Uterus (tissue), 4 donors: ENCODE measurements at places on chromosomes 16 and 17. TPM values are rescaled to one million over a fixed set of nuclear protein-coding genes. Genes with fewer than 3 reads are reported as not detected.

- DNase-seq: no peak
These were observed 27.3 kb downstream of the USP7 start for GRCh38 chr16:8936421-8936820.

DNA sequence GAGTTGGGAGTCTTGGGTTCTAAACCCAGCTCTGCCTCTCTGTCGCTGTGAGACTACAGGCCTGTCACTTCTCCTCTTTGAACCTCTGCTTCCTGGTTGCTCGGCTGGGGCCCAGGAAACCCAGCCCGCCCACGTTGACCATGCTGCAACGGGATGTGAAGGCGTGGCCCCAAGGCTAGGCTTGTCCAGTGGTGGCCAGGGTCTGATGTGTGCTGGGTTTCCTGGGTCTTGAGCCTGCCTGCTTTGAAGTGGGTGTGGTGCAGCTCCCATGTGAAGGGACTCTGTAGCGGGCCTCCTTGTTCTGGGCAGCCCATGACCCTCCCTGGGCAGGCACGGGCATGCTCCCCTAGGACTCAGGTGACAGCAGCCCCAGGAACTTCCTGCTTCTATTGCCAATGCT is 82.3 kb downstream of the SDR42E1 start:
- no peak for DNase-seq

DNA sequence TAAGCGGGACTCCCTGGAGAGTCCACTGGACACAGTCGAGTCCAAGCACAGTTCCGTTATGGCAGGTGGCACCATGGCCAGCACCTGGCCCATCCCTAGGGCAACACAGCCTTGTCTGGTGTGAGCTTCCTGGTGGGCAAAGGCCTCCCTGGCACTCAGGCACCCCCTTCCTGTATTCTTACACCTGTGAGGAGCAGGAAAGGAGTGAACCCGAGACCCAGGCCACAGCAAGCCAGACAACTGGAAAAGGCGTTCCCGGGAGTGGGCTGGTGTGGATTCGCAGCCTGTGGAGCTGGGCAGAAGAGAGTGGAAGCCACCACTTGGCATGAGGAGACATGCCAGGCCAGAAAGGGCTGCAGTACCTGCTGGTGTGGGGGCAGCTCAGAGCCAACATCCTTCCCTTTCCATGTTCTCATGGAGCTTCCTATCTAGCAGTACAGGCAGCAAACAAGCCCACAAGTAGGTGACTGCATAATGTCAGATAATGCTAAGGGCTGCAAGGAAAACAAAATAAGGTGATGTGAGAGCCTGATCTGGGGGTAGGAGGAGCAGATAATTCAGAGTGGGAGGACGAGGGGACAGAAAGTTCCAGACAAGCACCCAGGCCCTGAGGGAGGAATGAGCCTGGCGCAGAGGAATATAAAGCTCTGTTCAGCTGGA is 87.0 kb downstream of the GNAO1 start:
- no peak for DNase-seq

GRCh38 chr17:3692346-3692745 is 3.6 kb downstream of the P2RX5 start:
- no peak for DNase-seq

GRCh38 chr16:11497851-11498289 is 88.8 kb downstream of the LITAF start:
- DNase-seq: peak; percentile 57

GRCh38 chr17:4007346-4008081 is 43.3 kb upstream of the ATP2A3 start:
- no peak for DNase-seq

GRCh38 chr17:76239538-76240274 is 587 bp downstream of the RNF157 start:
- no peak for DNase-seq

- DNase-seq: no peak
These were observed 823 bp upstream of the ZNF469 start for GRCh38 chr16:88381820-88382451.

- no peak for DNase-seq
These were observed 5.3 kb downstream of the KRT28 start for GRCh38 chr17:40794466-40794865.

GRCh38 chr17:29246628-29247027 is at the start of gene CRYBA1:
Gene CRYBA1, plus strand, starts transcription at chr17:29246859. Its CDS starts 5 bp downstream, at chr17:29246864.
- no peak for DNase-seq

DNA sequence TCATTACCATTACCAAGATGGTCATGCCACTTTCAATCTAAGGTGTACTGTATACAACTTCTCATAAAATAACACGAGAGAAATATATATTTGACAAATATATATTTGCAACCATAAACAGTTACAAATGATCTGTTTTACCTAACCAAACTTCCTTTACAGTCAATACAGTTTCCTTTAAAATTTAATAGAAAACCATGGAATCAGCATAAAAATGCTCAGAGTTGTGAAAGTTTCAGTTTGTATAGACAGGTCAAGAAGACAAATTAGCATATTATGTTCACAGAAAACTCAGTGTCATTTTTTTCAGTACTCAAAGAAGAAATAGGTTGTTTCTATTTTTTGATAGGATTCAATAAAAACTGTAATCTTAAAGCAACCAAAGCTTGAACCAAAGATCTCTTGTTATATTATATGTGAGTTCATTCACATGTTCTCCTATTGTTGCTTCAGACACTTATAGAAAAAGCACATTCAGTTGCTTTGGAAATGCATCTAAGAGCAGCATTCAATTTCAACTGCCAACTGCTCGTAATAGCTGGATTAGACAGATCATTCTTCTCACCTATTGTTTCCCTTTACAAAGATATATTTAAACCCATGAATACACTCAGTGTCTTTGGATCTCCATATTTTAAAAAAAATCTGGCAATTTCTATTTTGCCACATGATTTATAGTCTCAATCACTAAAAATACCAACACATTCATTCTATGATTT is 15.1 kb downstream of the SSH2 start:
- no peak for DNase-seq

- no peak for DNase-seq
These were observed 16.8 kb upstream of the SUZ12 start for GRCh38 chr17:31919802-31920525.

DNA sequence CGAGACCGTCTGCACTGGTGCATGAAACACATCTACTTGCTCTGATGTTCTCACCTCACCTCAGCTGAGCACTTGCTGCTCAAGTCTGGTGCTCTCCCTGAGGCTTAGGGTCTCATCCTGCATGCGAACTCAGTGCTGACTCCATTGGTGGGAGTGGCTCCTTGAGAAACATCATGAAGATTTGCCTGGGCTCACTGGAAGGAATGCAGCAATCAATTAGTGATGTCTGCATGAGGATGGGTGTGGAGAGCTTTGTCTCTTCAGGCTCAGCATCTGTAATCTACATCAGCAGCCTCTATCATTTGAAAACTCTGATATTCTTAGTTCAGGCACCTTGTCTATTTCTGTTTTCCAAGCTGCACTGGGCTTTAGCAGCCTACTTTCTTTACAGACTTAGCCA is 204.4 kb downstream of the IRF8 start:
- DNase-seq: no peak

GCGR gene
- total RNA-seq: not detected

CHAD gene
- total RNA-seq: not detected

SLC13A2 gene
- total RNA-seq: not detected

RND2 gene
- total RNA-seq: 4.1 TPM

TMEM132E gene
- not detected for total RNA-seq

TNFRSF13B gene
- not detected for total RNA-seq

HBM gene
- total RNA-seq: 1.4 TPM

C1QL1 gene
- 0.51 TPM for total RNA-seq

SDR42E1 gene
- 5.1 TPM for total RNA-seq

ITGB3 gene
- total RNA-seq: 25.5 TPM

MMP28 gene
- 10.7 TPM for total RNA-seq

MYH8 gene
- not detected for total RNA-seq

TMEM100 gene
- 26.3 TPM for total RNA-seq

TEKT5 gene
- not detected for total RNA-seq
